OCI-LY7 (cell line): ENCODE measurements at places on chromosomes 16 and 17. TPM values are rescaled to one million over a fixed set of nuclear protein-coding genes. Genes with fewer than 3 reads are reported as not detected.

FSCN2 gene
- 4.3 and 6.7 TPM in 2 replicates for total RNA-seq

GRCh38 chr17:9272501-9273200, 251.3 kb downstream of the NTN1 start:
- no peak for DNase-seq

RILP gene
- total RNA-seq: 0.59 and 1.2 TPM in 2 replicates

- no peak for DNase-seq
These were observed 59.1 kb upstream of the CLEC18B start for GRCh38 chr16:74480150-74481029.

- DNase-seq: peak; percentile 47
These were observed 492 bp upstream of the CAMTA2 start for GRCh38 chr17:4987767-4988567.

- no peak for DNase-seq
These were observed 13.5 kb upstream of the CBX4 start for GRCh38 chr17:79852748-79853147.

BAHCC1 gene
- total RNA-seq: 5.5 and 5.7 TPM in 2 replicates

TEX14 gene
- 1.3 and 2.3 TPM in 2 replicates for total RNA-seq
